Astrocyte of the cerebellum (primary cell): ENCODE measurements at places on chromosomes 7 and 10.

DNA sequence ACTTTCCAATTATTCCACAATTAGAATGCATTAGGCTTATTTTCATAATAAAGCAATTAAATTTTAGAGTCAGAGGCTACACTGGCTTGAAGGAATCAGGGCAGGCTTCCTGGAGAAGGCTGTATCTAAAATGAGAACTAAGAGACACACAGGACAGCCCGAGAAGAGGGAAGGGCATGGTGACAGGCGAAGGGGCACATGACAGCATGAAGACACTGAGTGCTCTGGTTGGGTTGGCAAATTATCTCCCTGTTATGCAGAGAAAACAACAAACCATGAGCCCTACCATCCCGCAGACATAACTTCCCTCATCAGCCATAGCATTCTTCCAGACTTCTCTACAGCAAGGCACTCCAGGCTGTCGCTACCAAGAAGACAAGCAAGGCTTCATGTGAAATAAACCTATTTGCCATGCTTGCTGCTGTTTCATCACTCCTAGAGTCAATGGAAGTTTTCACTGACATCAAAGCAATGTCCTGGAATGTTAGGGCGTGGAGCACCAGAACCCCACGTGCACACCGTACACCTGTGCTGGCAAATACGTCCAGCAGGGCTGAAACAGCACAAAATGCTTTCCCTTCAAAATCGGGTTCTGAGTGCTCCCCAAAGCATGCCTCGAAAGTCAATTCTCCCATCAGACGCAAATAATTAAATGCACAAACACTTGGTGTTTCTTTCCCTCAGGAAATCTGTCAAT, 21.3 kb downstream of the VOPP1 start:
- DNase-seq, result no peak

DNA sequence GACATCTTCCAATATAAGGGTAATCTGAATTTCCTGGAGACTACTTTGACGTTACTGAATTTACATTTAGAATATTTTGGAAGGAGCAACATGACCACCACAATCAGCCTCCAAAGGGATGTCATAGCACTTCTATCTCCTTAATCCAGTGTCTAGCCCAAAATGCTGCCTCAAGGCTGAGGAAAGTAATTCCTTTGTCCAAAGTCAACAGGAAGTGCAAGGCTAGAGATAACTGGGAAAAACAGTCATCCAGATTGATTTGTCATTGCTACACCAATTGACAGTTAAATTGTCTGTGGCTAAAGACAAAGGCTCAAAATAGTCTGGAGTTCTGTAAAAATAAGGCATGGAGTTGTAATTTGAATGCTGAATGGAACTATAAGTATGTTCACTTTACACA, 3.9 kb upstream of the TFPI2 start:
- DNase-seq, result no peak

- no peak for DNase-seq
Measured at GRCh38 chr10:121984463-121984862, 4.5 kb upstream of the TACC2 start.

GRCh38 chr7:2274666-2275065, 32.6 kb downstream of the NUDT1 start:
- DNase-seq, result no peak

DNA sequence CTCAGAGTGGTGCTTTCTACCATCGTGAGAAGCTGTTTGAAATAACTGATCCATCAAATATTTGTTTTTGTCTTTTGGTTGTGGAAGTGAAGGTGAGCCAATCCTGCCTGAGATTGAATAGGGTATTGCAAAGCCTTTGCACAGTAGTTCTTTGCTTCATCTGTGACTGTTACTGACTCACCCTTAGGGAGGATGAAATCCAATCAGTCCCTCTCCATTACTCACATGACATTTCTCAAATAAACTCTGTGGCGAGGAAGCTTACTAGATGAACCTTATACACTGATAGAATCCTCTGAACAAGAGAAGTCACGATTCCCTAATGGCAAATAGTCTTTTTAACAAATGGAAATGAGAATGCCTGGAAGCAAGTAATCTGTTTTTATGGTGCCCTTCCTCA, 31.9 kb downstream of the HEPACAM2 start:
- DNase-seq, result no peak

- DNase-seq, result no peak
Measured at GRCh38 chr7:114554781-114555537, 140.3 kb downstream of the FOXP2 start.

DNA sequence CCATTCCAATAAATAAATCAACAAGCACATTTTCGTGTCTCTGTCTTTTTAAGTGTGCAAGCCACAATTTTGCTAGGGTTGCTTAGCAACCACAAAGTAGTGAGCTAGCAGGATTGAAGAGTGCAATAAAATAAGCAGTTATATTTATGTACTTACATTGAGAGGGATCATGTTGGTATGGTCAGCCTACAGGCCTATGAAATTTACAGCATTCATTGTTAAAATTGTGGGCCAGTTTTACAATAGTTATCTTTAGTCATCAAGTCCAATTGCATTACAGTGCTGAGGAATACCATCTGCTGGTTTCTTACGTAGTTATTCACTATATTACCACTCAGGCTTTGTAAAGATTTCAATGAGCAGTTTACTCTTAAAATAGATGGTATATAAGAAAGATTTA, 192.5 kb upstream of the POT1 start:
- no peak for DNase-seq

DNA sequence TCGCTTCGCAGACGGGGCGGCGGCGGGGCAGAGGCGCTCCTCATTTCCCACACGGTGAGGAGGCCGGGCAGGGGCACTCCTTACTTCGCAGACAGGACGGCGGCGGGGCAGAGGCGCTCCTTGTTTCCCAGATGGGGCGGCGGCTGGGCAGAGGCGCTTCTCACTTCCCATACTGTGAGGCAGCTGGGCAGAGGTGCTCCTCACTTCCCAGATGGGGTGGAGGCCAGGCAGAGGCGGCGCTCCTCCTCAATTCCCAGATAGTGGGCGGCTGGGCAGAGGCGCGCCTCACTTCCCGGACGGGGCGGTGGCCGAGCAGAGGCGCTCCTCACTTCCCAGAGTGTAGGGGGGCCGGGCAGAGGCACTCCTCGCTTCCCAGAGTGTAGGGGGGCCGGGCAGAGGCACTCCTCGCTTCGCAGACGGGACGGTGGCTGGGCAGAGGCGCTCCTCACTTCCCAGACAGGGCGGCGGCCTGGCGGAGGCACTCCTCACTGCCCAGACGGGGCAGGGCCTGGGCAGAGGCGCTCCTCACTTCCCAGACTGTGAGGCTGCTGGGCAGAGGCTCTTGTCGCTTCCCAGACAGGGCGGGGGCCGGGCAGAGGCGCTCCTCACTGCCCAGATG, 43.1 kb downstream of the ZEB1 start:
- no peak for DNase-seq

- DNase-seq, result peak; percentile 22
Measured at GRCh38 chr10:55631071-55631654, 729.9 kb downstream of the ZWINT start.

DNA sequence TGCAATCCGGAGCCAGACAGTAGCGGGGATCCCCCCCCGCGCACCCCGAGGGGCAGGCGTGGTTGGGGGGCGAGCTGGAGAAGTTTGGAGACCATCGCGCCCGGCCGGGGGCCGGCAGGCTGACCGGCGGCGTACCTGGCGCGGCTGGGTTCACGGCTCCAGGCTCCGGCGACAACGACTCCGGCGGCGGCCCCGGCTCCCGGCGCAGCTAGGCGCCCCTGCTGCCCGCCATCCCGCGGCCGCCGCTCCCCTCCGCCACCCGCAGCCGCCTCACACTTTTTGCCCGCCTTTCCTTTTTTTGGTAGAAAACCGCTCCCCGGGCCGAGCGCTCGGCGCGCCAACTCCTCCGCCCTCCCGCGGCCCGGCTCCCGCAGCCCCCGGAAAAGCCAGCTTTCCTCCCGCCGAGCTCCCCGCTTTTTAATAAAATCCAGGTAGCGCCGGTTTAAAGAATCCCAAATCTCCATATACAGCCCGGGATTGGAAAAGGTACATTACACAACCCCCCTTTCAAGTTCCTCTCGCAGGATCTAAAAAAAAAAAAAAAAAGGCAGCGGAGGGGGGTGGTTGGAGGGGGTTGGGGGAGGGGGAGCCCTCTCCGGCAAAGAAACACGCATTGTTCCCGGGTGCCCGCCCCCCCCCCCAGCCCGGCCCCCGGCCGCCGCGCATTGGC, at the start of gene TNRC18:
Gene TNRC18 (minus strand): TSS at position 529 of the 670 bp plus-strand sequence. CDS start 2,588 bp downstream, outside the sequence.
- DNase-seq, result no peak

DNA sequence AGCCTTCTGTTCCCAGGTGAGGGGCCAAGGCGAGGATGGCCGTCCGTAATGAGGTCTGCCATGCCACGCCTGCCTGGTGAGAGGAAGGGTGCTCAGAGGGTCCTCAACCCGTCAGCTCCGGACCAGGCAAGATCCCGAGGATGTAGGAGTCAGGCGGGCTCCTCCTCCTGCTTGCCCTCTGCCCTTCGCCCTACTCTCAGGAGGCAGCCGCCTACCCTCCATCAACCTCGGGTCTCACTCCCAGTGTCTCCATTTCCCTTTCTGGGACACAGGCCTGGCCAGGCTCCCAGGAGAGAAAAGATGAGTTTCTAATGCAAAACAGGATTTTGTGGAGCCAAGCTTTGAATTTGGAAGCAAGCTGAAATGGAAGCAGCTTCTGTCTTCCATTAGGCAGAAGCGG, 184.0 kb downstream of the PTPN20 start:
- DNase-seq, result no peak

- no peak for DNase-seq
Measured at GRCh38 chr10:14026325-14026724, 304.4 kb downstream of the FRMD4A start.

- no peak for DNase-seq
Measured at GRCh38 chr7:32037650-32038198, 32.5 kb downstream of the PDE1C start.

GRCh38 chr10:101224910-101225823, 4.1 kb downstream of the LBX1 start:
- no peak for DNase-seq

DNA sequence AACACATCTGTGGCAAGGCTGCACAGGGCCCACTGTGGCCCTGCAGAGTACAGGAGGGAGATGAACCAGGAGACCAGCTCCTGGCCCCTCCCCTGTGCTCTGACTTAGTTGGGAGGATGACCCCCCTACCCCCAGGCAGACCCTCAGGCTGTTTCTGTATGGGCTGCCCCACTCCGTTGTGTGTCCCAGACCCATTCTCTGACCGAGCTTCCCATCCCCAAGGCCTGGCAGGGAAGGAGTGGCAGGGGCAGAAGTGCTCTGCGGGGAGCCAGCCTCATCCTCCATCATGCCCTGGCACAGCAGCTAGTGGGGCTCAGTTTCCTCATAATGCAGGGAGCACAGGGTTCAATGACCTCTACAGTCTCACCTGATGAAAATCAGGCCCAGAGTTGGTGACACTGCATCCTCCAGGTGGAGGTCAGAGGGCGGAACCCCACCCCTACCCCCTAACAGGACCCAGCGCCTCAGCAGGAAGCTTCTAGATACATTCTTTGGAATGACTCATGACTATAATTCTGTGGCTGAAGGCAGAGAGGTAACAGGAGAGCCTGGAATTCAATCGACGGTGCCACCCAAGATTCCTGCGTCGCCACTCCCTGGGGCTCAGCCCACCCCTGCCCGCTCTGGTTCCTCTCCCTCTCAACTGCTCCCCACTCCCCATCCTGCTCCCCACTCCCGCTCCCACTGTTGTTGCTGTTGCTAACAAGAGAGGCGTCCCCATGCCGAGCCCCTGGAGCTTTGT, 18.2 kb downstream of the PODXL start:
- DNase-seq, result no peak

DNA sequence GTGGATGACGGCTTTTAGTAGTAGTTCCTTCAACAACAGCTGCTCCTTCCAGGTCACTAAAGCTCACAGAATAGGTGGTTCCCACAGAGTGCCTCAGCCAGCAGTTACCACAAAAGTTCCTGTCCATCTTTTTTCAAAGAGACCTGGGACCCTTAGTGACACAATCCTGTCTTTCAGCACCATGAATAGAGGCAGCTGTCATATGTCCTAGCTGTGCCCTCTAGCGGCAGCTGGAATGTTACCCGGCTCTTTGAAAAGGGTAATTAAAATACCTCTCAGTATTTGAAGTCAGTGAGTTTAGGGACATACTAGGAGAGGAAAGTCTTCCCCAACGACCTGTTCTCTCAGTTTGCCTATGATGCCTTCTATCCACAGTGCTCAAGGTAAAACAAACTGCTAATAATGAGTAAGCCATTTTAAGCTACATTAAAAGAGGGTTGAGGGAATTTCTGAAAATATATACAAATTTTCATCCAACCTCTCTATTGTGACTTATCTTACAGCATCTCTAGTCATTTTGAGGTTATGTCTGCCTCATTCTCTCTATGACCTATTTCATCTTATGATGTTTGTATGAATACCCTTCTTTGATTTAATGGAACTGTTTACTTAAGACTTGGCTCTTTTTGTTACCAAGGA, 290.8 kb downstream of the NXPH1 start:
- no peak for DNase-seq

GRCh38 chr7:51308696-51309095, 7.9 kb downstream of the COBL start:
- no peak for DNase-seq

- no peak for DNase-seq
Measured at GRCh38 chr7:98284335-98285036, 3.0 kb downstream of the BRI3 start.

DNA sequence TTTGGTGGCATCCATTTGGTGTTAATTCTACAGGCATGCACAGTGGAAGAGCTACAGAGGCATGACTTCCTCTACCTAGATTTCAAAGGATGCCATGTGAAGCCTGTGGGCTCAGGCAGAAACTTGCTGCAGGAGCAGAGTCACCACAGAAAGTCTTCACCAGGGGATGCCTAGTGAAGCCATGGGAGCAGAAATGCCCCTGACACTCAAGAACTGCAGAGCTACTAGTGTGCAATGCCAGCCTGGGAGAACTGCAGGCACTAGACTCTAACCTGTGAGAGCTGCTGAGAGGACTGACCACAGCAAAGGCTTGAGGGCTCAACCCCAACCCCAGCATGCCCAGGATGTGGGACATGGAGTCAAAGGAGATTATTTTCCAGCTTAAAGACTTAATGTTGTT, 3.9 kb downstream of the OR9A2 start:
- DNase-seq, result no peak

DNA sequence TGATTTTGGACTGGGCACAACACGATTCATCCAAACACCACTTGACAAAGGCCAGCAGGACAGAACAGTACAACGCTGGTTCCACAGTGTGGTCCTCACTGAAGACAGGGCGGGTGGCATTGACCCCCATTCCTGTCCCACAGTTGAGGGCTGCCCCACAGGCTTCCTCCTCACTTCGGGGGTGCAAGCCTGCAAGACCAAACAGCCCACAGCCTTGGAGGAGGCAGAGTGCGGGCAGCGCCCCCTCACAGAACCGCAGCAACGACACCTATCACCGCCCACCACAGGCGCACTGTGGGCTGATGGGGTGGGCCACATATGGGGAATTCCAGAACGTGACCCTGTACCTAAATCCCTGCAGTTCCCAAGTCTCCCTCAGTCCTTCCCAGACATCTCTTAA, 70.6 kb downstream of the PTPRN2 start:
- DNase-seq, result no peak

GRCh38 chr7:142999793-143000192, 27.1 kb downstream of the OR9A2 start:
- no peak for DNase-seq

GRCh38 chr7:139940866-139941265, 111.8 kb downstream of the TBXAS1 start:
- no peak for DNase-seq

- DNase-seq, result no peak
Measured at GRCh38 chr10:90308223-90308622, 549.6 kb downstream of the HTR7 start.

- DNase-seq, result no peak
Measured at GRCh38 chr10:67553254-67553653, 142.7 kb downstream of the CTNNA3 start.
